Colonic mucosa (tissue), 4 donors: ENCODE measurements at places on chromosomes 13 and 19.

DNA sequence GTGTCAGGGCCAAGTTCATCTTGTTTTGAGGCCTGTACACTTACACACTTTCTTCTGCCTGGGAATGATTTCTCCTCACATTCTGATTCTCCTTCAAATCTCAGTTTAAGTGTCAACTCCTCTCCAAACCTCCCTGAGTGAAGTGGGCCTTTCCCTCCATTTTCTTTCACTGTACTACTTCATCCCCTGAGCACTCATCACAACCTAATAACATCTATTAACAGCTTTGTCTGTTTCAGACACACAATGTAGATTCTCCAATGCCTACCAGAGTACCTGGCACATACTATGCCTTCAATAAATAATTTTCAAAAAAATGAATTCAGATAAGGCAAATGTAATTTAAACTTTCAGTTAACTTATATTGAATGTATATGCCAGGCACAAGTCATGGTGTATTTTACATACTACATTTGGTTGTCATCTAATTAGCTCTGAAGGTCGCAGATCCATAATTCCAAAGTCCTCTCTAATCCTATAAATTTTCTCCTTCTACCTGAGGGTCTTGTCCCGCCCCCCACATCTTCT is 357 bp upstream of the COG6 start:
- no peak for DNase-seq

- no peak for DNase-seq
Observed at GRCh38 chr19:28746478-28746877, 466.5 kb downstream of the UQCRFS1 start.

DNA sequence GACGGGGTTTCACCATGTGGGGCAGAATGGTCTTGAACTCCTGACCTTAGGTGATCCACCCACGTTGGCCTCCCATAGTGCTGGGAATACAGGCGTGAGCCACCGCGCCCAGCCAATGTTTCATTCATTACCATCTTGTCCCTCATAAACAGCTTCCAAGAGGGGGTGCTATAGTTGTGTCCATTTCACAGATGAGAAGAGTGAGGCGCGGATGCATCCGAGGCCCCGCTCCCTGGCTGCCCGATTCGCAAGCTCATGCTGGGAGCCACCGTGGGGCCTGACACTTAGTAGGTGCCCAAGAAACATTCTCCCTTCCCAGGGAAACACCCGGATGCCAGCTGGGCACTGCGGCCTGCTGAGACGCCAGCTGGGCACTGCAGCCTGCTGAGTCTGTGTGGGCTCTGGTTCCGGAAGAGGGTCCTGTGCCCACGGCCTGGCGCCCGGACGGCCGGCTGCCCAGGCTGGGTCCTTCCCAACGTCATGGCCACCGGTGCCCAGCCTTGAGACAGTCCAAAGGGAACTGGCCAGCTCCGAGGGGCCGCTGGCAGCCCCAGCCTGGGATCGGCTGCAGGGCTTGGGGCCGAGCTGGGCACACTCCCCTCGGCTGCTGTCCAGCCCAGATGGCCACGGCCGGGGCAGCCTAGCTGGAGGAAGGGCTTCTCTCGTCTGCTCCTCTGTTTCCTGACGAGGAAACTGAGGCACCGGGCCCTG is 54.7 kb downstream of the NFIC start:
- DNase-seq = no peak

GRCh38 chr13:112114391-112114790 is 47.4 kb downstream of the SOX1 start:
- DNase-seq = no peak

- DNase-seq = no peak
Observed at GRCh38 chr13:39788102-39788501, 132.6 kb downstream of the COG6 start.

GRCh38 chr13:66557357-66557756 is 672.8 kb downstream of the PCDH9 start:
- no peak for DNase-seq

DNA sequence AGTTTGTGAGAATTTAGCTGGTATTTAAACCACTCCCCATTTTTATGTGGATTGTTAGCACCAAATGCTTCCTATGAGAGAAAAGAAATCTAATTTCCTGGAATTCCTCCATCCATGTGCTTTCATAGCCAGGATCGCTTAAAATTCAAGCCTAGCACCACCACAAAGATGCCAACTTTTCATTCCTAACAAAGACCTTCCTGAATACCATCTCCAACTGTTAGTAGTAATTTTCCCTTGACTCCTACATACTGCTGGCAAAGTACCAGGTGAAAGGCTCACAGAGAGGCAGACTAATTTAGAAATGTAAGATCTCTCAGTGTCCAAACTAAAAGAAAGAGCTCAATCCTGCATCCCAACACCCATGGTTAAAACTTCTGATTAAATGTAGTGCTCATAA is 386.3 kb downstream of the KCTD12 start:
- DNase-seq = no peak

DNA sequence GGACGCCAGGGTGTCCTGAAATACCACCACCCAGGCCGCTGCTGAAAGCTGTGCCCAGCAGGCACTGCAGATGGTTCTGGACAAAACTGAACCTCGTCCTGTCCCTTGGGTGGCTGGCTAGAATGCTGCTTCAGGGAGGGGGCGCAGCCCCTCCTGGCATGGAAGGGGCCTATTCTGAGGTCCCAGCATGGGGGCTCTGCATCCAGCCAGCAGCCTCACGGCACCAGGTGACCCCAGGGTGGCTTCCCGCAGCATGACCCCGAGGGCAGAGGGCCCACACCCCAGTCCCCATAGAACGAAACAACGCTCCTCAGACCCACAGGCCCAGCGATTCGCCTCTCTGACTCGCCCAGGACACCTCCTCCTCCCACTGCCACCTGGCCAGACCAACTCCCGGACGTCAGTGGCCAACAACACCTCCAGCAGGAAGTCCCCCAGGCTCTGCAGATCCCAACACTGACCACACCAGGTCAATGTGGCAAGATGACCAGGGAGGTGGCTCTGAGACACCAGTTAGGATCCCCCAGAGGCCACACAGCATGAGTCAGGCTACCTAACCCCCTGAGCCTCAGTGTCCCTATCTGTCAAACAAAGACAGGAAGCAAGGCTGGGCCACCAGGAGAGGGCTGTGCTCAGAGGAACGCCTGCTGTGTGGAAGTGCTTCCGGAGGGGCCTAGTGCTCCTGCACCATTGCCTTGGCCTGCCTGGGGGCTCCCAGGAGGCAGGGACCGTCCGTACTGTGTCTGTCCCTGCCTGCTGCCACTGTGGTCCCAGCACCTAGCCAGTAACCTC is 6.1 kb downstream of the MKNK2 start:
- no peak for DNase-seq

GRCh38 chr13:80782441-80782840 is 441.5 kb upstream of the SPRY2 start:
- no peak for DNase-seq

DNA sequence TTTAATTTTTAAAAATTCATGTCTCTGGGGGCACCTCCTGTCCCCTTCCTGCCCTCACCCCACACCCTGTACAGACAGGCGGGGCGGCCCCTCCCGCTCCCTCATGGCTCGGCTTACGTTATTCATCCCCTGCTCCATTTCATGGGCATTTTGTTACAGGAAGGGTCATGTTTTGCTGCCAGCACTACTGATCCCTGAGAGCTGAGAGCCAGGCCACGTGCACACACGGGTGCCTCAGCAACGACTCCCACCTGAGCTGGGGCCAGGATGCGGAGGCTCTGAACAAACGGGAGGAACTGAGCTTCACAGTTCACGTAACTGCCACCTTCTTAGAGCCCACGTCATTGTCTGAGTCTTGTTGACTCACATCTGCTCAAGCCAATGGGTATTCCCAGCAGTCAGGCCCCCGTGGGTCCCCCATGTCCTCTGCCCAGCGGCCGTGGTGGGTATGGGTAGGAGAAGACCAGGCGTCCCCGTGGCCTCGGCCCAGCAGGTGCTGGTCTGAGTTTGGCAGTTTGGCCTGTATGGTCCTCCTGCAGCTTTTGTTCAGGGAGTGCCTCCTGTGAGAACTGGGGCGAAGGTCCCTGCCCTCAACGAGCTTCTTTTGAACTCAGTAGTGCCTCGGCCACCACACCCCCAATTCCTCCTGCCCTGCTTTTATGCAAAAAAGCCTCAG is 16.4 kb upstream of the TMEM255B start:
- DNase-seq = no peak

GRCh38 chr19:23060016-23060415 is 56.8 kb upstream of the ZNF730 start:
- DNase-seq = no peak

DNA sequence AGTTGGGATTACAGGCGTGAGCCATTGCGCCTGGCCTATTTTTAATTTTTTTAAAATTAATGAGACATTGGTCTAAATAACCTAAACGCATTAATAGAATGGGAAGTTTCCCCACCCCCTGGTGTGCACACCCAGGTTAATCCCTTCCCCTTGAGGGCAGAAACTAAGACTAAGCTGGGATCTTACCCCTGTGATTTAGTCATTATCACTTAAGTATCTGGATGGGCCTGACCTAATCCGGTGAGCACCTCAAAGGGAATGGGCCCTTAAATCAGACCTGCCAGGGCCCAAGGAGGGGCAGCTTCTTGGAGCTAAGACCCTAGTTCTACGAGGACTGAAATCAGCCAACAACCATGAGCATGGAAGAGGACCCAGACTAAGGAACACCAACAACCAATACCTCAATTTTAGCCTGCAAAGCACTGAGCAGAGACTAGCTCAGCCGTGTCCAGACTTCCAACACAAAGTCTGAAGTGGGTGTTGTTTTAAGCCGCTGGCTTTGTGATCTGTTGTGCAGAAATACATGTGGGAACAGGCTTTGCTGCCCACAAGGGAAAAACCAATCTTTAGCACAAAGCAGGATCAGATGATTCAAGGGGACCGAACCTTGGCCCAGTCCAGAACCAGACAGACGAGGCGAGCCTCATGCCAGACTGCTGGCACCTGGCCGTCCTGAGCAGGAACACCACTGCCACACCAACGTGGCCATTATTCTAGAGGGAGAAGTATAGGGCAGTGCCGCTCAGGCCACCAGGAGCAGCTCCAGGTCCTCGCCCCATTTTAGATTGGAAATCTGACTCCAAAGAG is 7.1 kb downstream of the UBE2S start:
- DNase-seq = no peak

DNA sequence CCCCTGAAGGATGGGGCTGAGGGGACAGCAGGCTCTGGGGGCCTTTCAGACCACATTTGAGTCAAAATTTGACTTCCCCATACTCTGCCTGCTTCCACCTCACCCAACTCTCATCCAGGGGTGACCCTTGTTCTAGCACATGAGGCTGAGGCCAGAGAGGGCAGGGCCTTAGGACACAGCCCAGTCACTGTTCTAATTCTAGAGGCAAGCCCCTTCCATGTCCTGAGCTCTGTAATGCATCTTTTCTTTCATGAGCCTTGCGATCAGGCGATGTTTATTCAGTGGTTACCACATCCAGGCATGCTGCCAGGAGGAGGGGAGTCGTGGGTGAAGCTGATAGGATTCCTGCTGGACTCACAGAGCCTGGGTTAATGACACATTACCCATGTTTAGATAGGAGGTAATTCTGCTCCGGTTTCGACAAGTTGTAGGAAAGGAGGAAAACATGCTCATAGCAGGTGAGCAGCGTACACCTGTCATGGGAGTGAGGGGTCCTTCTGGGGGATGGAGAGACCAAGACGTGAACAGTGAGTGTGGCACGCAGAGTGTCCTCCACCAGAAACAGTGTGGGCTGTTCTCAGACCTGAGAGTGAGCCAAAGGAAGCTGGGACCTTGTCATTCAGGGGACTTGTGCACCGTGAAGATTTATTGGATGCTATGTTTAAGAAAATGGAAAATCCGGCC is 9.3 kb downstream of the RPS9 start:
- DNase-seq = peak; percentile 97

DNA sequence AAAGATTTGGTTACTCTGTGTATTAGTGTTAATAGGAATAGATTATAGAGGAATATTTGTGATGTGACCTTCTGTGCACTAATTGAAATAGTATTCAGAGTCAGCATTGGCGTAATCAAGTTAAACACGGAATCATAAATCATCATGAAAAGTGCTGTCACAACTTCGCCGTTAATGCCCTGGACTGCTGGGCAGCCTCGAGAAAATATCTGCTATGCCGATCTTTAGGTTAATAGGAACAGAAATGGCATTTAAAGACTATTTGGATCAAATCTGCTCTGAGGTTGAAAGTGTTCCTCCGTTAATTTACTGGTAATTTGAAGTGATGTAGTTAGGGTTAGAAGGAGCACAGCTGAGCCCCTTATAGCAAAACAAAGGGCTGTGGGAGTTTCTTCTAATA is 219.0 kb downstream of the MZT1 start:
- no peak for DNase-seq

GRCh38 chr13:40329781-40330485 is 336.5 kb downstream of the FOXO1 start:
- DNase-seq = no peak
